Glomerular endothelial cell (primary cell): ENCODE measurements at places on chromosomes 11 and 22.

- DNase-seq, result no peak
These were observed 2.1 kb downstream of the OR5B21 start for GRCh38 chr11:58505849-58506248.

DNA sequence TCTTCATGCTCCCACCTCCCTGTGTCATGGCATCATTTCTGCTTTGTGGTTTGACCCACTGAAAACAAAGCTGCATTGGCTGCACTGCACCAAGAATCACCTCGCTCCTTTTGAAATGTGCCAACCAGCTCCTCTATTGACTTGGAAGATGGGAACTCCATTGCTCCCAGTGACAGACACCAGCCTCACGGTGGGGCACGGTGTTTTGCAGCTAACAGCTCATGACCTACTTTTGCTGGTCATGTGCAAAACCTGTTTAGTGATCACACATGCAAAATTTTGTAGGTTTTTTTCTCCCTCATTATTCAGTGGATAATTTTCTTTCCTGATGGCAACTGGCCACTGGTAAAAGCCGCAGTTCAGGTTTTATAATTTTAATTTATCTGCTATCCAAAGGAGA lies 36.8 kb downstream of the ARFGAP2 start:
- DNase-seq, result no peak

- DNase-seq, result no peak
These were observed 41.1 kb downstream of the GRAMD4 start for GRCh38 chr22:46661221-46661851.

DNA sequence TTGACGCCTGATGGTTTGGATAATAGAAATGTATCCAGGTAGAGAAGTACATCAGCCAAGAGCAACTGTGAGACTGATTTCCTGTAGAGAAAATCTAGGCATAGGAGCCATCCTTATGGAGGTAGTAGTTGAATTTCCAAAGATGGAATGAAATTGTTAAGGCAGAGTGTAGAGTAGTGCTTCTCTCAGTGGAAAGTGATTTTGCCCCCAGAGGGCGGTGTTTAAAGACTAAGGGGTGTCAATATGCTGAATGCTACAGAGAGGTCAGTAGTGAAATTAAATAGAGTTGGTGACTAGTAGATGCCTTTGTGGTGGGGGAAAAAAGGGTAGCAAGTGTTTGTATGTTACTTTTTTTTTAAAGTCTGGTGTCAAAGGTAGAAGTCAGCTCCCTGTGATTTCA lies 54.5 kb downstream of the TRIM44 start:
- no peak for DNase-seq

DNA sequence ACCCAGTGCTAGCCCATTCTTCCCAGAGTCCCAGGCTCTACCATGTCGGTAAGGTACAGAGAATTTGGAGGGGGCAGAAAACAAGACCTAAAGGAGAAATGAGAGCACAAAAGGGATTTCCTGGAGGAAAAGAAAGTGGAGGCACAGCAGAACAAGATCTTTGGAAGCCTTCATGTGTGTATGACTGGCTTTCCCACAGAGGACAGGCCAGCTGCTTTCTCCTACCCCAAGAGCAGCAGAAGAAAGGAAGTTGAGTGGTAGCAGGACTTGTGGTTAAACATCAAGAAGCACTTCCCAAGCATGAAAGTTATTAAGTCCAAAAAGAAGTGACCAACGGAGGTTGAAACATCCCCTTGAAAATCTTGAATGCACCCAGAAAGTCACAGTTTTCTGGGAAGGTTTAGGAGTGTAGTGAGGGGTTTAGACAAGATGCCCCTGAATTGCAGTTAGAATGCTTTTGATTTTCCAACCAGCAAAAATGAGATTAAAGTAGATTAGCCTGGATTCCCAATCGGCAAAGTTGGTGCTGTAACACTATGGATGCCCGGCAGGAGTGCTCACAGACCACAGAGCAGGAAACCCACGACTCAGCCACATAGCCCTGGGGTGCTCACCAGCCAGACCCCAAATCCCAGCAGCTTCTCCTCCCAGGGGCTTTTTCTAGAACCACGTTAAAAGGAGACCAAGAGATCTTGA lies 608 bp downstream of the TMPRSS13 start:
- no peak for DNase-seq

- no peak for DNase-seq
These were observed 61.9 kb downstream of the MED15 start for GRCh38 chr22:20569059-20570058.

DNA sequence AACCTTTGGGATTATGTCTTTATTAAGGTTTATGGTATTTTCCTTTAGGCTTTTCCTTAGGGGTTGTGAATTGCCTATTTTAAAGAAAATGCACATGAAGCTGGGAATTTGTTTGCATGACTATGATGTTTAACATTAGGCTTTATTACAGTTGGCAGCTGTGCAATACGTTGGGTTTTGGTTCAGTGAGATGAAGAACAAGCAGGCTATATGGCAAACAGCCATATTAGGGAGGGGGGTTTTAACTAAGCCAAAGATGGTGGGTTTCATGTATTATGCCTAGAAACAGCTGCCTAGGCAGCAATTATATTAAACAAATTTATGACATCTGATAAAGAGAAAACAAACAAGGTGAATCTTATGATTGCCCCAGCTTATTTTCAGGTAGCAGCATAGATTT lies 880.8 kb downstream of the FAM181B start:
- DNase-seq, result no peak

DNA sequence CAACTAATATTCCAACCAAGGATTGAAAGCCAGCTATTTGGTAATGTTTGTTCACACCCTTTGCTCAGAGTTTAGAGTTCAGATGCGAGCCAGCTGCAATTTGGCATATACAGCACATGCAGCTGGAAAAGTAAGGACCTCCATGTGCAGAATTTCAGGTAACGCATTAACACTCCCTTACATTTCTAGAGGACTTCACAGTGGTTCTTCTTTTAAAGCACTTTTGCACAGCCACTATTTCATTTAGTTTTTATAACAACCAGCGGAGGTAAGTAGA lies 3.4 kb downstream of the POU2AF3 start:
- DNase-seq, result no peak

DNA sequence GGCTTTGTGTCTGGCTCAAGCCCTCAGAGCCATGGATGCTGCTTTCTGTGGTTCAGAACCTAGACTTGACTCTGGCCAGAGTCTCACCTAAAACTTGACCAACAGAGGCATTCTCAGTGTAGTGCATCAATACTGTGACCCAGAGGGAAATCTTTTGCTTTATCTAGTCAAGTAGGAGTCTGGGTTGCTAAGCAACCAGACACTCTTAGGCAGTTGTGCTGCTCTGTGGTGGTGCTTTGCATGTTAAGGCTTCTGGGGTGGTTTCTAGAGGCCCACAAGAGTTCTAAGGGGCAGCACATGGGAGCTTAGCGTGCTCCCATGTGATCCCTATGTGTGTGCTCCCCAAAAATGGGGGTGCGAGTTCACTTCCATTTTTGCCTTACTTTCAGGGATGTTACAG lies 224.6 kb upstream of the PLET1 start:
- DNase-seq, result no peak

DNA sequence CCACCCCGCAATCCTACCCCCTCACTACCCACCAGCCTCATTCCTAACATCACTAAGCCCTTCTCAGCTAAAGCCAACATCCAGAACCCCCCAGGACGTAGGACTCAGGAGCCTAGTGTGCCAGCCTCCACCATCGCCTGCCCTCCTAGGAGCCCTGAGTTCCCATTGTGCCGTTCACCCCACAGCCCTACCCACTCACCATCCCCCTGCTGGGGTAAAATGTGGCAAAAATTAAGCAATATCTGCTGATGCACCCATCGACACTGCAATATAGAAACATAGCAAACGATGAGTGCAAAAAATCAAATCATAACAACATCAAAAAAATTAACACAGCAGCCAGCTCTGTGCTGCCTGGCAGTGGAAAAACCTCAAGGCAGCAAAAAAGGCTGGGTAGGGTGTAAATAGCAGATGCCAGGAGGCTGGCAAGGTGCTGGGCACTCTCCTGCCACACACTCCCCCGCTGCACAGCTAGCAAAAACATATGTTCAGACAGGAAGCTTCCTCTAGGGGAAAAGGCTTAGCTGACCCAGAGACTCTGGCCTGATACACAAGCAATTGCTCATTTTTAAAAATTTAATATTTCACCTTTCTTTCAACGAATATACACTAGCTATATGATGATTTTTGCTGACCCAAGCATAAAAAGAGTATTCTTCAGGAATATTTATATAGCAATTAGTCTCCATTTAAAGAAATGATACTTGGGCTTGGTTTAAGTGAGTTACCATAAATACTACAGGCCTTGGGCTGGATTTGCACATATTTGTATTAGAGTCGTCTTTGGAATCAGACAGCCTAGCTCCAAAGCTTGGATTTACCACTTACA lies 33.8 kb downstream of the PRDM10 start:
- no peak for DNase-seq

DNA sequence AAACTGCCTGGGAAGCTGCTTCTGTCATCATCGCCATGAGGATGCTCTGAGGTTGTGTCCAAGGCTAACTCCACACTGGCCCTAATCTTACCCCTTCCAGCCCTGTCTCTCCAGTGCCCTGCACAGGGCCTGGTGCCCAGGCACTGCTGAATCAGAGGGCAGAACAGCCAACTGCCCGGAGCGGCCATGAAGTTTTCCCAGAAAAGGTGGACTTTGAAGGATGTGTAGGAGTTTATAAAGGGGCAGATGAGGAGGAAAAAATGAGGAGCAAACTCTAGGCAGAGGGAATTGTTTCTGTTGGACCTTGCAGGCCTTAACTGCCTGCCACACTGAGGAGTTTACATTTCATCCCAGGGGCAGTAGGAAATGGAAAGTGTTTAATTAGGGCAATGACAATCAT lies 39.4 kb upstream of the TCF20 start:
- no peak for DNase-seq

DNA sequence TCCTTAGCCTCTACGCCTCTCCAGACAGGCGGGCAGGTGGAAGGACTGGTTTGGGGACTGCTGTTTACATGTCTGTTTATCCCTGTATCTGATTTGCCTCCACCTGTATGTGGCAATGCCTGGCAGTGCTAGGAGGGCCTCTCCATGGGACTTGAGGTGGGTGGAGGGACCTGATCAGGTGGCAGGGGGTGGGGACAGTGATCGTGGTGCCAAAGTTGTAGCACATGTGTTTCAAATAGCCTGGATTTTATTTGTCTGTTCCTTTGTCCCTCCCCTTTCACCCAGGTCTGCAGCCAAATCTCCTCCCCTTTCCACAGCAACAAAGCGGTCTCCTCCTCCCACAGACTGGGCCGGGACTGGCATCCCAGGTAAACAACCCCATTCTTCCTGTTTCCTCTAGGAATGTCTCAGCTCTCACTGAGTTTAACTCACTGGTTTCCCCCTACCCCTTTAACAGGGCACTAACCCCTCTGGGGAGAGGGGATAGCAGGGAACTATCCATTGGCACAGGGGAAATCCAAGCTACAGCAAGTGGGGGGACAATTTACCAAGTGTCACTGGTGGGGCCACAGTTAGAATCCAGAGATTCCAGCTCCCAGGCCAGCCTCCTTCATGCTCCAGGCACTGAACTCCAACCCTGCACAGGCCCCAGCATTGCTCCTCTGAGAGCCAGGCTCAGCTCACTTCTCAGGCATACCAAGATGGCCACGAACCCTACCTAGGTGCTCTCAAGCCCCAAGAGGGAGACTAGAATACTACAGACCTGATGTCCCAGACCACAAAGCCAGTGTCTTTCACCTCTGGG lies 22.9 kb upstream of the TLCD5 start:
- no peak for DNase-seq

GRCh38 chr11:63826471-63827190 lies 12.3 kb upstream of the MARK2 start:
- DNase-seq, result no peak

- DNase-seq, result no peak
These were observed 538.1 kb downstream of the SOX6 start for GRCh38 chr11:15818132-15818842.

DNA sequence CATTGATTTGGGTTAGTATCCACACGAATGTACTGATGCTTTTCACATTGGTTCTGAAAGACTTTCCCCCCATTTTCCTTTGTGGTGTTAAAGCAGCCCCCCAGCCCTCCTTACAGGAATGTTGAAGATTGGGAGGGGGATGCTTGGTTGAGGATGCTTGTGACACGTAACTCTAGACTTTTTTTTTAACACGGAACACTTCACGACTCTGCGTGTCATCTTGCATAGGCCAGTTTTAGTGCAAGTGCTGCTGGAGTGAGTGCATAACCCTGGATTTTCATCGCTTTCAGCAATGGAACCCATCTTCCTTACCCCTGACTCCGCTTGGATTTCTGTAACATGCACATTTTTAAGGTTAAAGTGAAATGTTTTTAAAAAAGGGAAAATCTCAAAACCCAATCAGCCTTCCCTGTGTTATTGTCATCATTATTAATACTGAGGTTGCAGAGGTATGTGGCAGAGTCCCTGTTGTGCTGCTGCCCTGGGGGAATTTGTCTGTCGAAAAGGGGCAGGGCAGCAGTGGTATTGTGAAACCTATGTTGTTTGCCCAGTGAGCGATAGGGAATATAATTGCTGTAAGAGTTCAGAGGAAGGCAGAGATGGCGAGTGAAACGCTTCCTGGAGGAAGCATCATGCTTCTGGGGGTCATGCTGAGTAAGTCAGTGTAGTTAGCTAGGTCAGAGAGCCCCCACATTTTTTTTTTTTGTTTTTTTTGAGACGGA lies 12.1 kb downstream of the CECR2 start:
- no peak for DNase-seq

- DNase-seq, result no peak
These were observed 16.1 kb upstream of the PCF11 start for GRCh38 chr11:83140691-83141455.

GRCh38 chr22:21974058-21974649 lies 8.4 kb downstream of the TOP3B start:
- DNase-seq, result no peak

DNA sequence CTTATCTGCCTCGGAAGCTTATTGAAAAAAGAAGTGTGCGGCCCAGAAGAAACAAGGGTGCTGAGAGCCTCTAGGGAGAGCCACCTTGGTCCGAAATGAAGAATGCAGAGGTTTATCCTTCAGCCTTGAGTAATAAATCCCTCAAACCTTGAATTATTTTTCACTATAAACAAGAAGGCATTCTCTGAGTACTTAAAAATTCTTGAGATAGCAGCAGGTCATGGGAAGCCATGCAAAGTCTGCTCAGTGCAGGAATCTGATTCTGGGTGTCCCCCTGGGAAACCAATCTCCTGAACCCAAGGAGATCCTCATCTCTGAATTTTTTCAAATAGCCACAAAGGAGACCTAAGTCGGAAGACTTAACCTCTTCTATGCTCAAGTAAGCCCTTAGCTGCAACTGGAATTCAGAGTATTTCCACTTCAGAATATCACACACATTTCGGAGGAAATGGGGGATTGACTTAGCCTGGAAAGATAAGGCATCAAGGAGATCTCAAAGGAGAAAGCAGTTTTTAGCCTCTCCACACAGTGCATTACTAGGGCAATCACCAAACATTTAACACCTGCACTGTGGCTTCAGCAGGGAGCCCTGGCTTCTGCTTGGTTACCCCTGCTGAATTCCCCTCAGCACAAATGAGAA lies 365.0 kb downstream of the ETS1 start:
- no peak for DNase-seq

GRCh38 chr22:45101515-45102227 lies 62.1 kb upstream of the NUP50 start:
- no peak for DNase-seq
